ENCODE measurements at places on chromosomes 1 and 21.

DNA sequence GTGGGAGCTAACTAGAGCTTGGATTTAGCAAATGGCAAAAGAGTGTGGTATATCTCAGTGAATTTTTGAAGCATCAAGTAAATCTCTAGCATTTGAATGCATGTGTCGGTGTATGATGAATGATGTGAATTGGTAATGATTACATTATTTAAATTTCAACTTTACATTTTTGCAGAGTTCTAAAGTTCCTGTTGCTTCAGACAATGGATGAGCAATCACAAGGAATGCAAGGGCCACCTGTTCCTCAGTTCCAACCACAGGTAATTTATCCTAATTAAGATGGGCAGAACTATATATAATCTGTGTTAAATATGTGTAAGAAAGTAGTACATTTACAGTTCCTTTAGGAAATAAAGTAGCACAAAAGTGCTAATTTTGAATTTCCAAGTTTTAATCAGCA is 75.6 kb downstream of the NEK7 start:
- DNase-seq = no peak

DNA sequence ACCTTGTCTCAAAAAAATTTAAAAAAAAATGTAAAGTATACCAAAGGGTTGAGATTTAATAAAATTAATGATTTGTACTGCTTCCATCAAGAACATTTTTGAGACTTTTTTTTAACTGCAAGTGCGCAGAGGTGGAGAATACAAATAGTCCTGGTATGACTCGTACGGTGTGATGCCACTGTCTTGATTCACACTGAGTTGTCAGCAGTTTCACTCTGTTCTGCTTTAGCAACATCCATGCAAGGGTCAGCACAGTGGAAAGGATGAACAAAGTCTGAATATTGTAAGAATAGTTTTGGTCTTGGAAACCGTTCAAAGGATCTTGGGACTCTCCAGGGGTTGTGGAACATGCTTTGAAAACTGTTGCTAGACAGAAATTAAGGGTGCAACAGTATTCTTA is 40.2 kb downstream of the EXO1 start:
- no peak for DNase-seq

- DNase-seq = no peak
Observed at GRCh38 chr1:17514776-17515175, 24.7 kb upstream of the ARHGEF10L start.

DNA sequence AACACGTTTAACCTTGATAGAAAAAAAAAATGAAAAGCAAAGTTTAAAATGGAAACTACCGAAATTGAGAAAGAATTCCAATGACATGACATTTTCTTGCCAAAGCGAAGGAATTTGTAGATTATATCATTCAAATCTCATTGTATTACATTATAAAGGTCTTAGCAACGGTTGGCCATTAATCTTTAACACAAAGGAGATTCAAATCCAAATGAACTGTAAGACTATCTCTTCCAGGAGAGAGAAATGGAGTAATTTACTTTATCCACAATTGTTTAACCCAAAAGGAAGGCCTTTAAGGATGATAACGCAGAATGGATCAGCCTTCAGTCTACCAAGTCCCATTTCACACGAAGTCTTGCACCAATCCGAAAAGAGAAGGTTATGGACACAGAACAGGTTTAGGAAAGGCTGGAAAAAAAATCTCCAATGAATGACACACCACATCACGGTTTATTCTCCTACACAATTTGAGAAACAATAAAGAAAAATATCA is 1.5 kb downstream of the ENAH start:
- no peak for DNase-seq

DNA sequence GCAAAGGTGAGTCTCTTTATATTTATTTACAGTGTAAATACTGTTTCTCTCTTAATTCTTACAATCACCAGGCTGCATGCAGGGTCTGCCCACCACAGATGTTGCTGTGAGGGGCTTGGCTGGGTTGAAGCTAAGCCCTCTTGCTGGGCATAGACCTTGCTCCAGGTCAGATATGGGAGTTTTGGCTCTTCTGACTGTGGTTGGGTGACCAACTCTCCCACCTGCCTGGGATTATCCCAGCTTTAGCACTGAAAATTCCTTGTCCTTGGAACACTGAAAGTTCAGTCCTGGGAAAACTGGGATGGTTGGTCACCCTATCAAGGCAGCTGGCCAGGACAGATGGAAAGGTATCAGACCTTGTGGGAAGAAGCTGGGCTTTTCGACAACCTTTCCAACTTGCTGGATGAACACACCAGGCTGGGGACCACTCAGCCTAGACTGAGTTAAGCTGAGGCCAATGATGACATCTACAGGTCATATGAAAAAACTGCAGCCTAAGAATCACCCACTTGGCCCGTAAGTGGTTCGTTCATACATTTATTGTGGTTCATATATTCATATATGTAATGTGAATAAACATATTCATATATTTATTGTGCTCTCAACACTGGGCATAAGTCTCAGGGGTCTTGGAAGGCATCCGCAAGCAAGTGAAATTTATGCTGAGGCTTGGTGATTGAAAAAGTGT is 26.6 kb upstream of the HPDL start:
- DNase-seq = peak; percentile 51

DNA sequence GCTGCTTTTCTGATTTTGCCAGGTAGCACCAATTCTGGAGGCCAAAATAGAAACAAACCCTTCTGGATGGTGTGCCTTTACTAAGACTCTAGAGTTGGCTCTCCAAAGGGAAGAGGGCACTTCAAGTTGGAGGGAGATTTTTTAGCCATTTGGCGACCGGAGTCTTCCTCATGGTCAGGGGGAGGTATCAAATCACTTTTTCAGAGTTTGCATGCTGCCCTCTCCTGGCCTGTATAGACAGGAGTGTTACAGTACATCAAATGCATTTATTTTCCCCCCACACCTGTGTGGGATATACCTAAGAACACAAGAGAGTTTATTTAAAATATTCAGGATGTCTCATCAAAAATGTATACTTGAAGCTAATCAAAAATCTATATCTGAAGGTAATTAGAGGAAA is 3.2 kb downstream of the GREM2 start:
- peak; percentile 8 for DNase-seq

GRCh38 chr1:237789619-237790018 is 101.1 kb downstream of the ZP4 start:
- no peak for DNase-seq

GRCh38 chr1:31062867-31063380 is 2.6 kb downstream of the PUM1 start:
- DNase-seq = no peak

DNA sequence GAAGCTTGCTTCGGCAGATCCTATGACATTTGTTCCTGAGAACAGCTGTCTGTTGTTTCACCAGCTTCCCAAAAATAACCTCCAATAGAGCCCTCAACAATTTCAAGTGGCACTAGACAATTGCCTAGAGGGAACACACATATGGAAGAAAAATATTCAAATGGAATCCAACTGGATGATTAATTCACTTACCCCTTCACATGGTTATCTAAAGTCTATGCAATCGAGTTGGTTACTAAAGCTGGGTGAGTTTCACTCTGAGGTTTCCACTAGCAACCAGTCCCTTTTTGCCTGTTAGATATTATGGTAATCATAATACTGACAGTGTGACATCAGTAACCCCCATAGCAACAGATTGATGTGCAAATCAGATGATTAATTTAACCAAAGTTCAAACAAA is at the start of gene LEMD1:
TSS of gene LEMD1 (minus strand) at position 259 of the 400 bp plus-strand sequence. CDS start 1,520 bp downstream, outside the sequence.
- no peak for DNase-seq

GRCh38 chr1:103373991-103374390 is 151.5 kb upstream of the RNPC3 start:
- DNase-seq = no peak

DNA sequence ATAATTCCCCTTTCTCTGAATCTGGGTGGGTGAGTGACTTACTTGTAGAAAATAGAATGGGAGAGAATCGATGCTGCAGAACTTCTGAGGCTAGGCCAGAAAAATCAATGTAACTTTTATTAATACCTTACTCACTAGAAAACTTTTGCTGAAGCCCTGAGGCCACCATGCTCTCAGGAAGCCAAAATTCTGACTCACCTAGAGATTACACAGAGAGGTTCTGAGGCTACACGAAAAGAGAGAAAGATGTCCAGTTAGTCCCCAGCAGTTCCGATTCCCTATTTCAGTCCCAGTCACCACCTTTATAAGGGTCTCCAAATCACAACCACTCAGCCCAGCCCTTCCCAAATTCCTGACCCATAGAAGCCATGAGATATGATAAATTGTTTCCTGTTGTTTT is 135.2 kb downstream of the NTPCR start:
- no peak for DNase-seq

Measured in activated CD4-positive, alpha-beta T cell treated with anti-CD3 and anti-CD28 coated beads for 36 hours (primary cell).